ENCODE measurements at places on chromosomes 6 and 20.

DNA sequence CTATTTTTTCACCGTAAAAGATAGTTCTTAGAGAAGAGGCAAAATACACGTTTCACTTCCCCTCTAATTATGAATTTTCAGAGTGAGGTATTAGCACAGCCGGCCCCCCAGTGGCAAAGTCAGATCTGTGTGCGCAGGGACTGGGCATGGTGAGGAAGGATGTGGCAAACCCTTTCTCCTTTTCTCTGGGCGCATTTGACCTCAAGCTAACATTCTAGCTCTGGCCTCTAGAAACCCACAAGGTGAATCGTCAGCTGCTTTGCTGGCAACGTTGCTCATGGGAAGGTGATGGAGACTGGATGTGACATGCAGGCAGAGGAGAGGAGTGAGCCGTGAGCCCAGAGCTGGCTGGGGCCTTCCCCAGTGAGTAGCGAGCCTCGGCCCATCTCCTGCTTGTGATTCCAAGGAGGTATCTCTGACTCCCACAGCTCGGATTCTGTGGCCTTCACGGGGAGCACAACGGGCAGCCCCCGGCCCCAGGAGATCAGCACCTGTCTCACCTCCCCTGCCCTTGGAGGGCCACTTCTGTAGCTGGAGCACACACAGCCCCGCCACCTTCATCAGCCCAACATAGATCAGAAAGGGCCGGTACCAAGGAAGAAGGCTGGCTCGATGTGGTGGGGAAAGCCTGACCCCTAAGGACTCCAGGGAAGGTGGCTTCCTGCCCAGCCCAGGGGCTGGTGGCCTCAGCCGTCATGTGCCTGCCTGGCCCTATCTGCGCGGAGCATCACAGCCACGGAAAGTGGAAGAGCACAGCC is 152.8 kb downstream of the TAF4 start:
- no peak for DNase-seq

- no peak for DNase-seq
These were observed 43.6 kb downstream of the CDYL start for GRCh38 chr6:4819706-4820283.

DNA sequence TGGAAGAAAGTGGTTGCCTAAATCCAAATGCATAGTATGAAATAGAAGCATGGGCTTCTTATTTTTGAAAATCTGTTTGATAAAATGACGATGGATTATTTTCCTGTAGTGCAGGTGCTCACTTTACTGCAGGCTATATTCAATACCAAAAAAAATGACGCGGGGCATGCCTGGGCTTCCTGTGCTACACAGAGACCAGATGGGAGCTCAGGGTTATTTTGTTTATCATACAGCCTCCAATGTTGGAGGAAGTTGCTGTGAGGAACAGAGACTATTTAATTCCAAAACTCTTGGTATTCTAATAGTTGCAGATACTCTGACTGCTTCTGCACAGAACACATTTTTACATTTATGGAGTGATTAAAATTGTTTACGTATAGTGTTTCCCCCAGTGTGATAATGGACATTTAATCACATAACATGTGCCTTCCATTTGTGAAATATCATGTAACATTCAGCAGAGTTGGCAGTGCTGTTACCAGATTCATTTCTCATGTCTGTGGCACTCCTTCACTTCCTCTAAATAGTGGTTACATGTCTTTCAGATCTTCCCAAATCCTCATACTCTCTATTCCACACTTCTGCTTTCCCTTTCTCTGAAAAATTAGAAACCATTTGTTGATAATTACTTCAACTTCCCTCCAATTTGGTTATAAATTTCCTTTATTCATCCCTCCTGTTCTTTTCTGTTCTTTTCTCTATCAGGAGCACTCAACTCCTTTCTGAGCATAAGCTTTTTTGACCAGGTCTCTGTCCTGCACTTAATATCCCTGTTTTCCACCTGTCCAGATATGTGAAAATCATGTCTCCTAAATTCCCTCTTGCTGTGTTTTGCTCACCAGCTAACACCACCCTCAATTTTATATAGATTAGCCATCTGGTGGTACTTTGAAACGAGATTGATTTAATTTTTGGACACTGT is 121.6 kb downstream of the ADGRB3 start:
- no peak for DNase-seq

- no peak for DNase-seq
These were observed 62.8 kb upstream of the UFL1 start for GRCh38 chr6:96458771-96459170.

GRCh38 chr6:154914288-154914687 is 80.8 kb upstream of the TIAM2 start:
- DNase-seq, result no peak

DNA sequence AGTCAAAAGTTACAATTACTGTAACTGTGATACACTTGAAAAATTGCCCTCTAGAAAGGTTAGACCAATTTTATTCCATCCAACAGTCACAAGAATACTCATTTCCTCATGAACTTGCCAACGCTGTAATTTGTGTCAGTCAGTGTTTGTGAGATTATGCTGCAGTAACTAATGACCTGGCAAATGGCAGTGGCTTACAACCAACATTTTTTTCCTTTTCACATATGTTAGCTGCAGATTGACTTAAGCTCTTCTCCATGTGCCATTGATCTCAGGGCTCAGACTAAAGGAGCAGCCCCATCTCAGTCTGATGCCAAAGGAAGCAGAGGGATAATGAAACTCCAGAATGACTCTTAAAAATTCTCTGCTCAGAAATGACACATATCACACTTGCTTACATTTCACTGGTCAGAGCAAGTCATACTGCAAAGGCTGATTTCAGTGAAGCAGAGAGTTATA is 92.3 kb upstream of the ELOVL5 start:
- DNase-seq, result no peak

Data from right forelimb (tissue), 1 donor.